ENCODE measurements at places on chromosomes 11 and 22.

- no peaks in the 10 kb centered on the region for H3K27me3 ChIP-seq
- H3K36me3 ChIP-seq = no peaks in the 10 kb centered on the region
- no peak for DNase-seq
- H3K4me1 ChIP-seq = peaks cover 80% of the 10 kb centered on the region
- peak overlapping the region; percentile 81 for H3K27ac ChIP-seq
- no peak overlapping the region for H3K4me3 ChIP-seq
These were observed 35.0 kb downstream of the DKK3 start for GRCh38 chr11:11973361-11973800.

- H3K27me3 ChIP-seq = no peaks in the 10 kb centered on the region
- DNase-seq = no peak
- no peaks in the 10 kb centered on the region for H3K4me1 ChIP-seq
- H3K36me3 ChIP-seq = peaks cover 52% of the 10 kb centered on the region
These were observed 84.1 kb downstream of the DGCR2 start for GRCh38 chr22:19038164-19038546.

- no peak overlapping the region for H3K27ac ChIP-seq
- DNase-seq = no peak
- no peak overlapping the region for H3K4me3 ChIP-seq
- no peaks in the 10 kb centered on the region for H3K4me1 ChIP-seq
These were observed 158.1 kb upstream of the MTNR1B start for GRCh38 chr11:92811341-92811740.

DNA sequence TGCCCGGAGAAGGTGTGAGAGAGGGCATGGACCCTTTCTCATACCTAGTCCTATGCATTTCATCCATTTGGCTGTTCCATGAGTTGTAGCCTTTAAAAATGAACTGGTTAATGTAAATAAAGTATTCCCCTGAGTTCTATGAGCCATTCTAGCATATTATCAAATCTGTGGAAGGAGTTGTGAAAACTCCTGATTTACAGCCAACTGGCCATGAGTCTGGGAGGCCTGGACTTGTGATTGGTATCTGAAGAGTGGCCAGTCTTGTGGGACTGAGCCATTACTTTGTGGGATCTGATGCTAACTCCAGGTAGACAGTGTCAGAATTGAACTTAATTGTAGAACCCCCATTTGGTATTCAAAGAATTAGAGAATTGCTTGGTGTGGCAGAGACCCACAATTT, 48.4 kb downstream of the FAM118A start:
- no peaks in the 10 kb centered on the region for H3K4me1 ChIP-seq
- no peak for DNase-seq
- no peak overlapping the region for H3K27ac ChIP-seq
- H3K4me3 ChIP-seq = no peak overlapping the region

DNA sequence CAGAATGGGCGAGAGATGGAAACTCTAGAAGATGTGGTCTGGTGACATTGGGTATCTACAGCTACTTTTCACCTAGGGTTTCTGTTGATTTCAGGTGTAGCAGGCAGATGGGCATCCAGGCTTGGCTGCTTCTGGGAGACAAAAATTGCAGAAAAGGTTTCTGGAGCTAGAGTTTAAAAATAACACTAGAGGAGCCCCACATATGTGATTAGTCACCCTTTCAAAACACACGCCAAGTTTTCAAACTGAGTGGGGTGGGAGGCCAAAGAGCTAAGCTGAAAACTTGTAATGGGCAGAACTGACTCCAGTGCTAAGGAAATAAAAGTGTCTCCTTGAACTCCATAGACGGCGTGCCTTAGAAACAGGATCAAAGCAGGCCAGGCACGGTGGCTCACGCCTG, 80.8 kb downstream of the GRK3 start:
- no peak overlapping the region for H3K27ac ChIP-seq
- no peak overlapping the region for H3K4me3 ChIP-seq
- no peak for DNase-seq
- H3K36me3 ChIP-seq = no peaks in the 10 kb centered on the region

DNA sequence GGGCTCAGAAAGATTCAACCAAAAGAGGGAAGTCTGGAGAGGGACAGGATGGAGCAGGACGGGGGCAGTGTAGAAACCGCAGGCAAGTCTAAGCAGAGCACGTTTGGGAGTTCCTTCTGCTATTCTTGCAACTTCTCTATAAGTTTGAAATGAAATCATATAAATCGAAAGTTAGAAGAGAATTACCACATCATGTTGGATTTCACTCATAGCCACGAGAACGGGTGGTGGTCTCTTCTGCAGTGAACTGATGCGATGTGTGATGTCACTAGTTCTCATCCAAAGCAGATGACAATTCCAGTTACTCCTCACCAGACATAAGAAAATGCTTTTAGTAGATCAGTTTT, 36.0 kb downstream of the KCNQ1 start:
- peak; percentile 42 for DNase-seq
- no peaks in the 10 kb centered on the region for H3K27me3 ChIP-seq

DNA sequence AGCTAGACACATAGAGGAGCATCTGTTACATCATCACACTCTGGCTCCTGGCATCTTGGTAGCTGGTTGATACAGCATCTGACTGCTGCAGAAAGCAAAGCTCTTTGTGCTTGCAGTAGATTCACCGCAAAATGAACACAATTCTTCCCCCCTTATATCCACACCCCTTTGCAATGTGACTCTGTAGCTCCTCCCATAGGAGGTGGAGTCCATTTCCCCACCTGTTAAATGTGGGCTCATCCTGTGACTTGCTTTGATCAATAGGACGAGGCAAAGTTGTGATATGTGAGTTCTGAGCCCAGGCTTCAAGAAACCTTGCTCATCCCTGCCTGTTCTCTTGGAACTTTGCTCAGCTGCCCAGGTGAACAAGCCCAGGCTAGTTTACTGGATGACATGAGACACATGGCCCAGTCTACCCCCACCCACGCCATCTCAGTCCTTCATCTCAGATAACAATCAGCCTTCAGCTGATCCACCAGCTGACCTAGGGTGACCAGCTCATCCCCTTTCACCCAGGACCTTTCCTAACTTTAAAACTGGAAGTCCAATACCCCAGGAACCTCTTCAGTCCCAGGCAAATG, 272.2 kb downstream of the TENM4 start:
- DNase-seq = no peak
- no peak overlapping the region for H3K4me3 ChIP-seq
- H3K27ac ChIP-seq = no peak overlapping the region
- no peaks in the 10 kb centered on the region for H3K27me3 ChIP-seq
- no peaks in the 10 kb centered on the region for H3K36me3 ChIP-seq
- no peaks in the 10 kb centered on the region for H3K4me1 ChIP-seq

- H3K27ac ChIP-seq = peak within 1 kb of the TSS; percentile 95
- H3K36me3 ChIP-seq = no peaks in the 10 kb centered on the region
- H3K4me1 ChIP-seq = peaks cover 43% of the 10 kb centered on the region
- DNase-seq = peak; percentile 96
- peak within 1 kb of the TSS; percentile 95 for H3K4me3 ChIP-seq
- no peaks in the 10 kb centered on the region for H3K27me3 ChIP-seq
These were observed at the start of gene ATG16L2 for GRCh38 chr11:72814286-72815109. ATG16L2 (plus strand) TSS chr11:72814411; CDS start chr11:72814446, 35 bp downstream.

DNA sequence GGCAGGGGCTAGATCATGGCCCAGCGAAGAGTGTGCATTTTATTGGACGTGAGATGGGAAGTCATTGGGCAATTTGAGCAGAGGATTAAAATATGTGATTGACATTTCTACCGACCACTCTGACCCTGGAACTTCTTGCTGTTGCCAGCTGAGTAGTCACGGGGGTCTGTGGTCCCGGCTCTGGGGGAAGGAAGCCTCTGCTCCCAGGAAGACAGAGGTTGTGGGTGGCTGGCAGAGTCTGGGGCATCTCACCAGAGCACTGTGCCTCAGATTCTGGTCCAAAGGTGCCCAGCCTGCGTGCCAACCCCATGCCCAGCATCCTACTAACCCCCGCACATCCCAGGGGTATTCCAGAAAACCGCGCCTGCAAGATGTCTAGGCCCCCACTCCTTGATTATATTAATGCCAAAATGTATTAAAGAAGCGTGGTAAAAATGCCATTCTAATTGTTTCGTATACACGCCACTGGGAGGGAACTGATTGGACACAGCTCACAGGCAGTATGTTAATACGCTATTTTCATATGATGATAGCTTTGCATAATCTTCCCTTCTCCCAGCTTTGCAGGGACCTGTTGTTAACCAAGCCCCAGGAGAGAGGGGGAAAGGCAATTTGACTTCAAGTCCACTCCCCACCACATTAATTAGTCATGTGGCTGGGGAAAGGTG, 25.3 kb upstream of the LMO1 start:
- no peak overlapping the region for H3K27ac ChIP-seq
- no peaks in the 10 kb centered on the region for H3K27me3 ChIP-seq
- no peaks in the 10 kb centered on the region for H3K4me1 ChIP-seq
- DNase-seq = no peak
- no peaks in the 10 kb centered on the region for H3K36me3 ChIP-seq

Data from vagina (tissue), 2 donors.